ENCODE measurements at places on chromosomes 6 and 20.

DNA sequence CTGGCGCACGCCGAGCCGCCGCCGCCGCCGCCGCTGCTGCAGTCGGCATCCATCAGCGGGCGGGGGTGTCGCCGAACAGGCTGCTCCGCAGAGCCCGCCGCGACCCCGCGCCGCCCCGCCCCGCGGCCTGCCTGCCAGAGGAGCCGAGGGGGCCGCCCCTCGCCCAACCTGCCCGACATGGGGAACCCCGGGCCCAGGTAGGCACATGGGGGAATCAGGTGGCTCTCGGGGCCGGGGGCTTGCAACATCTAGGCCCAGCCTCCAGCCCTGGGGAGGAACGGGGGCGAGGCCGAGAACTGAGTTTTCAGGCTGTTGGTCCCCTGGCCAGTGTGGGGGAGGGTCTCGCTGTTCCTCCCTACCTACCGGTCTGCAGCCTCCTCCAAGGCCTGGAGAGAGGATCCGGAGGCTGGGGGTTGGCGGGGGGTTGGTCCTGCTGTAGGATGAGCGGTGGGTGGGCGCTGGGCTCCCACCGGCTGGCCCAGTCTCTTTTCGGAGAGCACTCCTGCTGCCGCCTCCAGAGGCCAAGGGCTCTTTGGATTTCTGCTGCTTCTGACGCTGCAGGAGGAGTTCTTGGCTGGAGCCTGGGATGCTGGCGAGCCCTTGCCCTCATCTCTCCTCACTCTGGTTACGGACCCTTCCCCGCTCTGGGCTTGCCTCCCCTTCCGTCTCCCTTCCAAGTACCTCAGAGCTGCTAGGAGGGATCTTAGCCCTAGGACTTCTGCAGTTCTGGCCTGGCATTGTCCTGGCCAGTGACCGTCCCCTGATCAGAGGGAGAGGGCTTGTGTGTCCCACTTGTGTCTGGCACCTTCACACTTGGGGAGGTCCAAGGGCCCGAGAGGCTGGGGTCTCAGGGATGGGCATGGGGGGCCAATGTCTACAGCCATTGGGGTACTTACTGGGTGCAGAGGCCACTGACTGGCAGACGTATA, at the start of gene EPB41L1:
TSS of gene EPB41L1 (plus strand) at position 41 of the 929 bp plus-strand sequence. CDS start 19,038 bp downstream, outside the sequence.
- DNase-seq, result no peak

GRCh38 chr6:558089-558488, 98.8 kb downstream of the HUS1B start:
- DNase-seq, result peak; percentile 53

GRCh38 chr6:12395898-12396297, 105.7 kb downstream of the EDN1 start:
- DNase-seq, result no peak

GRCh38 chr20:35625584-35626385, 10.2 kb downstream of the SPAG4 start:
- DNase-seq, result no peak

GRCh38 chr6:128241216-128241615, 279.2 kb downstream of the PTPRK start:
- DNase-seq, result no peak

DNA sequence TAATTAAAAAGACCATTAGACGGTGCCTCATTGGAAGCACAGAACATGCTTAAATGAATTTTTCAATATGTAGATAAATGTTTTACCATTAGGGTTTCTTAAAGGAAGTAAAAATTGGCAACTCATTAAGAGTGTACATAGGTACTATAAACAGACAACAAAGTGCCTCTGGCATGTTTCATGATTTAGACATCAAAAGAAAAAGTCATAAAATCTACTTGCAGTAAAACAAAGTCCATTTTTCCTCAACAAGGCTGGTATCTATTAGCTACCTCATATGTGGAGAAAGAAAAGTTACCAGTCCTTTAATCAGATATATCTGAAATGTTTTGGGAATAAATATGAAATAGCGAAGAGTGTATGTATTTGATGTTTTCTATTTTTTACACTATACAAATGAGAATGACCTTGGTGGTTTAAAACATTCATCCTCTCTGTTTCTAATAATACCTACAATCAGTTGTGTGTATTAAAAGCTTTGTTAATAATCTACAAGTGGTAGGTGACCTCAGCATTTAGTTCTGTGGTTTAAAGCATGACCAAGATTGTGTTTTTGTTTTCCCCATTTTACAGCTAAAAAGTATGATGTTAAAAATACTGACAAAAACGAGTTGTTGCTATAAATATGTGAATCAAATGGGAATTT, 87.5 kb downstream of the HDGFL1 start:
- DNase-seq, result no peak

DNA sequence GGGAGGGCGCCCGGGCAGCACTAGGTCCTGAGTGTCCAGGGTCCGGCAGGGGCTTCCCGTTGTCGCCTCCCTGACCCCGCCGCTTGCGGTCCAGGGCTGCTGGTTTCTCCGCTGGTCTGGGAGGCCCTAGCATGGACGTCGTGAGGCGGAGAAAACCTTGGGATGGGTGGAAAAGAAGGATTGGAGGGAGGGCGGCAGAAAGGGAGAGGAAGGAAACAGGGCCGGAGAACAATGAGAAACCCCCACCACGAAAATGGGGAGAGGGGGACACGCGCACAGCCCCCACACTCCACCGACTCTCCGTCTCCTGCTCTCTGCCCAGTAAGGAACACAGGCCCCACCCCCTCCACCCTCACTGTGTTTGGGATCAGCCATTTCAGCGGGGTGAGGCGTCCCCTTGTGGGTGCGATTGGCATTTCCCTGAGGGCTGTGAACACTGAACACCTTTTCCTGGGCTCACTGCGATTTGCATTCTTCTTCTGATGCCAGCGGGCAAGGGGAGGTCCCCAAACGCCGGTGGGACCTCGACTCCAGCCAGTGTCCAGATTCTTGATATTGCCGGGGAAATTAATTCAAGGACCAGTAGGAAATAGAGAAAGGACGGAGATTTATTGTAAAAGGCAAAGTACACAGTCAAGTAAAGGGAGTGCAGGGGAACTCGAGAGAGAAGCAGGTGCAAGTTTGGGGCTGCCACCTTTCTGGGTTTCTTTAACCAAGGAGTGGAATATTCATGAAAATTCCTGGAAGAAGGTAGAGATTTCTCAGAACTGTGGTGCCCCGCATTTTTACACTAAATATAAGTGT, 3.3 kb upstream of the RAET1G start:
- peak; percentile 77 for DNase-seq

- peak; percentile 6 for DNase-seq
Measured at GRCh38 chr20:63682384-63683139, 13.9 kb upstream of the TNFRSF6B start.
